Activated naive CD4-positive, alpha-beta T cell treated with anti-CD3 and anti-CD28 coated beads, Interleukin-2, amount 10 ng/mL, durations not matched to agents 7 days and 5 days (primary cell): ENCODE measurements at places on chromosomes 1 and 21.

- no peak for DNase-seq
Measured at GRCh38 chr1:172883387-172883791, 167.4 kb downstream of the TNFSF18 start.

GRCh38 chr1:17865912-17866739 lies 111.0 kb downstream of the ACTL8 start:
- DNase-seq, result no peak

- DNase-seq, result no peak
Measured at GRCh38 chr1:115727706-115728249, 40.7 kb downstream of the CASQ2 start.

GRCh38 chr1:174401075-174401474 lies 46.7 kb upstream of the GPR52 start:
- no peak for DNase-seq

- DNase-seq, result no peak
Measured at GRCh38 chr1:54816951-54817350, 15.8 kb upstream of the TTC22 start.

- no peak for DNase-seq
Measured at GRCh38 chr1:61853583-61853982, 111.3 kb downstream of the PATJ start.

- no peak for DNase-seq
Measured at GRCh38 chr1:163082971-163083370, 13.8 kb downstream of the RGS4 start.

DNA sequence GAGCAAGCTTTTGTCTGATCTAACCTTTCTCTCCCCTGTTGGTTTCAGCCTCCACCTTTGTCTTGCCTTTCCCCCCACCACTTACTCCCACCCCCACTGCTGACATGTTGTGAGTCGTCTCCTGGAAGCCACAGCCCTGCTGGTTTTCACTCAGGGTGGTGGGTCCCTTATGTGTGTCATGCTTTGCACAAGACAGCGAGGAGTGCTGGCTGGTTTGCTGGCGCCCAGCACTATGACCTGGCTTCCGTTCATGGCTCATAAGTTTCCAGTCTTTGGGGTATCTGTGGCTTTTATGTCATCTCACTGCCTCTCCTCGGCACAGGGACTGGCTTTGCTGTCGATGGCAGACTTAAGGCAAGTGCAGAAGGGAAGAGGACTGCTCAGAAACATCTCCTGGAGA lies 177.7 kb downstream of the KIF26B start:
- DNase-seq, result no peak

DNA sequence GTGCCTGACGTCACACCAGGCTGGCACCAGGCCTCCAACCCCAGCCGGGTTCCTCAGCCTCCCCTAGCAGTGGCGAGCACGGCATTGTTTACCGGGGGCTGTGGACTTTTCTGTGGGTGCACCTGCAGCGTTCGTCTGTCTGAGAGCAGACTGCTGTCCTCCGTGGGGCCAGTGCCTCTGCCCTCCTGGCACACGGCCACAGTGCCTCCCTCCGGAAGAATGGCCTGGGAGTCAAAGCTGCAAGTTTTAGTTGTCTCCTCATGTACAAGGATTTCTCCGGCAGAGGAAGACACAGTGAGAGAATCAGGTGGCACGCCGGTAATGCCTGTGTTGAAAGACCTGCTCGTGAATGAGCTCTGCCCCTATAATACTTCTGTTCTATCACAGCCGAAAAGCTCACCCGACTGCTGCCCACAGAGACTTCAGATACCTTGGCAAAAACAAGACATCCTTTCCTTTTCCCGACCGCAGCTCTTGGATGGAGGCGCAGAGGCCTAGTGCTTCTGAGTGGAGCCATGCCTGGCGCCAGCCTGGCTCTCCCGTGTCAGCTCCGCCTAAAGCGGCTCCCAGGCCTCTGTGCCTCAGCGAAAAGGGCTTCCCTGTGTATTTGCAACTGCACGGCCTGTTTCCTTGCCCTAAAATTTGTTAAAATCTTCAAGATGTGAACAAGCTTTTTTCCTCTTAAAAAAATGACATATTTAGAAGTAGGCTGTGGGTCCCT lies 71.4 kb downstream of the AGPAT3 start:
- no peak for DNase-seq

GRCh38 chr1:201709564-201710295 lies 119.2 kb upstream of the IPO9 start:
- DNase-seq, result peak; percentile 69

GRCh38 chr1:205294175-205294917 lies 27.2 kb downstream of the NUAK2 start:
- no peak for DNase-seq
